ENCODE measurements at places on chromosomes 1 and 21. TPM values are rescaled to one million over a fixed set of nuclear protein-coding genes. Genes with fewer than 3 reads are reported as not detected.
A peak's percentile ranks its signal among the peaks of the same experiment; 100 is the strongest.

UBE4B gene
- total RNA-seq = 40.9 TPM

DNA sequence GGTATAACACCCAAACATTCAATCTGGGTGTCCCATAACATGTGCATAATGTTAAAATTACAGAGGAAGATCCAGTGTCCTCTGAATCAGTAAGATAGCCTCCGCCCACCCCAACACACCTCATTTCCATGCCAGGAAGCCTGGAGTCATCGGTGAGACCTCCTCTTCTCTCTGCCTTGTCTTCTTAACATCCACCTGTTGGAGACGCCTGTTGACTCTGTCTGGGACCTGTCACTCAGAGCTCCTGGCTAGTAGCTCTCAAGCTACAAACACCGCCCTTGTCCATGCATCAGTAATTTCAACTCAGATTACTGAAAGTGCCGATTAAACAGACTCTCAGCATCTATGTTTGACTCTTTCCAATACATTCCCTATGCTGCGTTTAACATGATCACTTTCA is 27.4 kb downstream of the KCNJ15 start:
- H3K27me3 ChIP-seq = no peaks in the 10 kb centered on the region
- no peak for DNase-seq
- H3K4me1 ChIP-seq = no peaks in the 10 kb centered on the region
- H3K27ac ChIP-seq = no peak overlapping the region
- no peak overlapping the region for H3K4me3 ChIP-seq
- H3K36me3 ChIP-seq = no peaks in the 10 kb centered on the region

DNA sequence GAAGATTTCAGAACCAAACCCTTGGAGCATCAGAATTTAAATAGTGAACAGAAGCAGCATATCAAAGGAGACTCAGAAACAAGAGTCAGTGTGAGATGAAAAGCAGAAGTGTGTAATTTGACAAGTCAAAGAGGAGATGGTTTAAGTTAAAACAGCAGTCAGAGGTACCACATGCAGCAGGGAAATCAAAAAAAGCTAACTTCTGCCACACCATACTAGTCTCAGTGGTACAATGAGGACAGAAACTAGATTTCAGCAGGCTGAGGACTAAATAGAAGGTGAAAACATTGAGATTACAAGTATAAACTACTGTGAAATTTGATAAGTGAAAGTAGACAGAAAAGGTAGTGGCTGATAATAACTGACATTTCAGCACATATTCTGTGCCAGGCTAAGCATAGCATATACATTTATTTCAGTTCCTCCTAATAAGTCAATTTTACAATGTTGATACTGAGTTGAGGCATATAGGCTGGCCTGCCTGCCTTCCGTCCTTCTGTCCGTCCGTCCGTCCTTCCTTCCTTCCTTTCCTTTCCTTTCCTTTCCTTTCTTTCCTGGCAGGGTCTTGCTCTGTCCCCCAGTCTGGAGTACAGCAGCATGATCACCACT is 12.6 kb downstream of the SUCO start:
- no peaks in the 10 kb centered on the region for H3K36me3 ChIP-seq
- DNase-seq = no peak
- no peaks in the 10 kb centered on the region for H3K27me3 ChIP-seq
- no peaks in the 10 kb centered on the region for H3K4me1 ChIP-seq
- H3K27ac ChIP-seq = no peak overlapping the region
- H3K4me3 ChIP-seq = no peak overlapping the region

DNA sequence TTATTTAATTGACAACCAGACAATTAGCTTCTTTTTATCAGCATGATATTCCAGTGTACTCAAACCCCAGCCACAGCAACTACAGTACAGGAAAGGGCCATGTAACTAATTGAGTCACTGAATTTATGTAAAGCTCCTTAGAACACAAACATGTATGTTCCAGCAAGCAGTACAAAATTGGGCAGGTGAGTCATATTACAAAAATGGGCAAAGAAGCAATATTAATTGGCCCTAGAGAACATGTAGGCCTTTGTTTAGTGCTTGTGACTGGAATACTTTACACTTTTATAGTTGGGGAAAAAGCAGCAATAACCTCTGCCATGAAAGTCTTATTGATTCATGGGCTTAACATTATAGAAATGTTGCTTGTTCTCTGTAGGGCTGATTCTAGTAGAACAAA is 31.8 kb downstream of the CLEC20A start:
- H3K27ac ChIP-seq = no peak overlapping the region
- H3K27me3 ChIP-seq = no peaks in the 10 kb centered on the region
- DNase-seq = no peak
- H3K4me1 ChIP-seq = no peaks in the 10 kb centered on the region
- H3K4me3 ChIP-seq = no peak overlapping the region

- DNase-seq = no peak
- H3K4me3 ChIP-seq = no peak overlapping the region
- H3K27ac ChIP-seq = no peak overlapping the region
Measured at GRCh38 chr1:229599218-229599954, 26.5 kb downstream of the TAF5L start.

DNA sequence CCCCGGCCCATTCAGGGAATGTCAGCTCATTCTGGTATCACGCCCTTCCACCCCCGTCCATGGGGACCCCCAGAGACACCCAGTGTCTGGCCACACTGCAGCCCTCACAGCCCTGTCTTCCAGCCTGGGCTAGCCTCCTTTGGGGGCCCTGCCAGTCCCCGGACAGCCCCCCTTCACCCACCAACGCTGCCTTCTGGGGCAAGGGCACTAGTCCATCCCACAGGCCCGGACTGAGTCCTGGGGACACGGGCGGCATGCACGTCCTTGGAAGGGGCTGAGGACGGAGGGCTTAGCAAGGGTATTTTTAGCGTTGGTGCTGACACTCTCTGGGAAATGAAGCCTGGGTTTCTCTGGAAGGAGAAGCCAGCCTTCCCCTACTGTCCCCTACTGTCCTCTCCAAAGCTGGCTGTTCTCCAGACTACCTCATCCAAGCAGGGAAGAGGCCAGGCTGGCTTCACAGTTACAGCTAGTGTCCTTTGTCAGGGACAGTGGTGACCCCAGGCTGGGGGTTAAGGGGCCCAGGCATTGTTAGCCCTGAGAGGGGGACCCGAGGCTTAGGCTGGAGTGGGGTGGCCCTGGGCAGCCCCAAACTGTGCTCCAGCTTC is 39.5 kb downstream of the COQ8A start:
- no peak for DNase-seq
- no peaks in the 10 kb centered on the region for H3K36me3 ChIP-seq
- H3K4me3 ChIP-seq = no peak overlapping the region
- H3K27ac ChIP-seq = no peak overlapping the region
- no peaks in the 10 kb centered on the region for H3K27me3 ChIP-seq
- H3K4me1 ChIP-seq = no peaks in the 10 kb centered on the region

DNA sequence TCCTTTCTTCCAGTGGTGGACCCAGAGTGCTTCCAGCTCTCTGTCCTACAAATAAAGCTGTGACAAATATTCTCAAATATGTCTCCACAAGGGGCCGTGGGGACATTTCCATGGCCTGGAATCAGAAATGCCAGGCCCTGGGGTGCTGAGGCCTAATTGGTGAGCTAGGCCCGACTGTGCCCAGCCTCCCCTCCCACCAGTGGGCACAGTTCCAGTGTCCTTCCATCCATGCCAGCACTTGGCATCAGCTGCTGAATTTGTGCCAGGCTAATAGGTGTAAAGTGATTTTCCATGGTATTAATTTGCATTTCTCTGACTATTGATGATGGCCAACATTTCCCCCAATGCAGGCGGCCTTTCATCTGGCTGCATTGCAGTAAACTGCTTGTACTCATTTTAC is 48.5 kb upstream of the B3GALT5 start:
- H3K4me3 ChIP-seq = no peak overlapping the region
- no peak for DNase-seq
- no peaks in the 10 kb centered on the region for H3K27me3 ChIP-seq
- no peaks in the 10 kb centered on the region for H3K4me1 ChIP-seq

FCRLA gene
- total RNA-seq = 0.30 TPM

- no peaks in the 10 kb centered on the region for H3K27me3 ChIP-seq
- no peak for DNase-seq
- no peaks in the 10 kb centered on the region for H3K36me3 ChIP-seq
- H3K4me1 ChIP-seq = no peaks in the 10 kb centered on the region
Measured at GRCh38 chr1:243264717-243265116, 8.9 kb downstream of the SDCCAG8 start.

DNA sequence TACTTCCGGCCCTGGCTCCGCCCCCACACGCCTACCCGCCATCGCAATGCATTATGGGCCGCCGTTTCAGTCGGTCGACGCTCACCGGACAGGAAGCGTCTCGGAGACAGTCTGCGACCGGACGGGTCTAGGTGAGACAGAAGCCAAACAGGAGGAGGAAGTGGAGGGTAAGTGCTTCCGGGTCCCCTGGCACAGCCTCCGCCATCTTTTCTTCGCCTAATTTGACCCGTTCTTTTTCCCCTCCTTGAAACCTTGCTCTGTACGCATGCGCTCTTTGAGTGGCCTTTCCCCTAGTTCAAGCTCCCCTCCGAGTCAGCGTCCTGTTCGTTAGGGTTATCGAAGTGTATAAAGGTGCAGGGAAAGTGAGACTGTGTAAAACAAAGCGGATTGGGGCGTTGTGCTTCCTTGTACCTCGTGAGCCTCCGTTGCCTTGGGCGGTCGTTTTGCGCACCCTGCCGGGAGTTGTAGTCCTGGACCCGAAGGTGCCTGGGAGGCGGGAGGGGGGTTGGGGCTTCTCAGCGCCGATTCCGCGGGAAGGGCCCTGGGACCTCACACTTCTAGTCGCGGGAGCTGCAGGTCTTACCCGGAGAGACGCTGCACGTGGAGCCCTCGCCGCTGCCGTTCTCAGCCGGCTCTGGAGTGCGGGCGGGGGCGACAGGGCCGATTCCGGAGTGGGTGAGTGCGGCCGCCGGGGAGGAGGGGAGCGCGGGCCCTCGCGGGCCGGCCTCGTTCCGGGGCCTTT is at the start of the genes ATP5PF and GABPA:
Gene ATP5PF (minus strand): TSS at position 1 of the 742 bp plus-strand sequence. CDS start 5,110 bp downstream, outside the sequence.
Gene GABPA (plus strand): TSS at position 69 of the 742 bp plus-strand sequence. CDS start 6,627 bp downstream, outside the sequence.
- H3K4me1 ChIP-seq = peaks cover 5% of the 10 kb centered on the region
- DNase-seq = peak; percentile 98
- peak within 1 kb of the TSS; percentile 99 for H3K27ac ChIP-seq
- no peaks in the 10 kb centered on the region for H3K27me3 ChIP-seq

GRCh38 chr1:76864383-76864782 is 2.9 kb upstream of the ST6GALNAC5 start:
- no peak overlapping the region for H3K4me3 ChIP-seq
- H3K36me3 ChIP-seq = no peaks in the 10 kb centered on the region
- peaks cover 19% of the 10 kb centered on the region for H3K27me3 ChIP-seq
- H3K4me1 ChIP-seq = no peaks in the 10 kb centered on the region
- no peak for DNase-seq

HSD3B1 gene
- 0.72 TPM for total RNA-seq

CR2 gene
- 0.35 TPM for total RNA-seq

SAMSN1 gene
- 5.1 TPM for total RNA-seq

APCS gene
- 0.84 TPM for total RNA-seq

GRCh38 chr1:157994704-157995582 is 1.5 kb downstream of the KIRREL1 start:
- no peaks in the 10 kb centered on the region for H3K4me1 ChIP-seq
- H3K27ac ChIP-seq = peak overlapping the region; percentile 44
- no peak for DNase-seq
- no peaks in the 10 kb centered on the region for H3K36me3 ChIP-seq
- H3K27me3 ChIP-seq = no peaks in the 10 kb centered on the region
